ENCODE measurements at places on chromosomes 1 and 21.

DNA sequence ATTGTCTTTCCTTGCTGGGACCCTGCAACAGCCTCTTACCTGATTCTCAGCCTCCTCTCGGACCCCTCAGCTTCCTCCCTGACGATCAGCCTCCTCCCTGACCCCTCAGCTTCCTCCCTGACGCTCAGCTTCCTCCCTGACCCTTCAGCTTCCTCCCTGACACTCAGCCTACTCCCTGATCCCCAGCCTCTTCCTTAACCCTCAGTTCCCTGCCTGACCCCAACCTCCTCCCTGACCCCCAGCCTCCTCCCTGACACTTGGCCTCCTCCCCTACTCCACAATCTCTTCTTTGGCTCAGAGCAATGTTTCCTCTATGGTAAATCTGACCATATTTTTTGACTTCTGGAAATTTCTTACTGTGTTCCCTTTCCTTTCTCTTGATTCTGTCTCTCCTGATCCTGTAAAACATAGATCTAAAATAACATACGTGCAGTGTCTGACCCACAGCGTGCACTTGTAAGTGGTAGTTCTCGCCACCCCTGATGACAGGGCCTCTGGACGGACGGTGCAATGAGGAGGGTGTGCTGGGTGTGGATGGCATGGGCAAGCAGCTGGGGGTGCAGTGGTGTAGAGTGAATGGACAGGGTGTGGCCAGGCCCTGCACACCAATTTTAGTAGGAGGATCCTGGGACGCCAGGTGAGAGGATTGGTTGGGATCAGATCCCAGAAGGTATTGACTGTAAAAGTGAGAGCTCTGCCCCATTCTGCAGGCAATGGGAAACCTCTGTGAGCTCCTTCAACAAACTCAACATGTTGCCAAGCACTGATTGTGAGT lies 264.1 kb downstream of the FOXD2 start:
- DNase-seq: no peak

DNA sequence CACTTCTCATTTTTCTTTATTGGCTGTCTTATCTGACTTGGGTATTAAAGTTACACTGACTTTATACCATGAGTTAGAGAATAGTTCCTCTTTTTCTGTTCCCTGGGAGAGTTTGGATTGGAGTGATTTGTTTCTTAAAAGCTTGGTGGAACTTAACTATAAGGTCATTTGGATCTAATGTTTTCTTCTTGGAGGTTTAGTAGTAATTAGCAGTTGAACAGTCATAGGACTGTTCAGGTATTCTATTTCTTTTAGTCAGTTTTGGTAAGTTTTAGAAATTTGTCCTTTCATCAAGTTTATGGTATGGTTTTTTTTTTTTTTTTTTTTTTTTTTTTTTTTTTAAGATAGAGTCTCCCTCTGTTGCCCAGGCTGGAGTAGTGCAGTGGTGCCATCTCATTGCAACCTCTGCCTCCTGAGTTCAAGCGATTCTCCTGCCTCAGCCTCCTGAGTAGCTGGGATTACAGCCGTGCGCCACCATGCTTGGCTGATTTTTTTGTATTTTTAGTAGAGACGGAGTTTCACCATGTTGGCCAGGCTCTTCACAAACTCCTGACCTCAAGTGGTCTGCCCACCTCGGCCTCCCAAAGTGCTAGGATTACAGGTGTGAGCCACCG lies 6.3 kb downstream of the TTC3 start:
- peak; percentile 64 for DNase-seq

DNA sequence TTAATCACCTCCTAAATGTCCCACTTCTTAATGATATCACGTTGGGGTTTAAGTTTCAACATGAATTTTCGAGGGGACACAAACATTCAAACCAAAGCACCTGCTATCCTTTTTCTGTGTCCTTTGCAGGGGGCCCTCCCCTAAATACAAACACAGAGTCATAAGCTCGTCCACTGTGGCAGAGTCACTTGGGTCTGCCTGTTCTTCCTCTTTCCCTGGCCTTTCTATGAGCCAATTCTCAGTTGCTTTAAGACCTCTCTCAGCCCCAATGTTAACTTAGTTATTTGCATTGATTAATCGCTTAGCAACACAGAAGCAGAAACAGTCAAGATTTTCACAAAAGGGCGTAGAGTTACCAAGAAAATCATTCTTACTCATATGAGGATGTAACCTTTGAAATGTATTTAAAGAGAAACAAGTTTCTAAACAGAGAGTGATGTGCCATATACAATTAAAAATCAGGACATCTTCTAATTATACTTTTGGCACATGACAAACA lies 14.9 kb downstream of the APCS start:
- no peak for DNase-seq

GRCh38 chr1:119697598-119697997 lies 14.1 kb upstream of the PHGDH start:
- no peak for DNase-seq

- no peak for DNase-seq
These were observed 42.0 kb upstream of the PCP4 start for GRCh38 chr21:39825250-39825649.

DNA sequence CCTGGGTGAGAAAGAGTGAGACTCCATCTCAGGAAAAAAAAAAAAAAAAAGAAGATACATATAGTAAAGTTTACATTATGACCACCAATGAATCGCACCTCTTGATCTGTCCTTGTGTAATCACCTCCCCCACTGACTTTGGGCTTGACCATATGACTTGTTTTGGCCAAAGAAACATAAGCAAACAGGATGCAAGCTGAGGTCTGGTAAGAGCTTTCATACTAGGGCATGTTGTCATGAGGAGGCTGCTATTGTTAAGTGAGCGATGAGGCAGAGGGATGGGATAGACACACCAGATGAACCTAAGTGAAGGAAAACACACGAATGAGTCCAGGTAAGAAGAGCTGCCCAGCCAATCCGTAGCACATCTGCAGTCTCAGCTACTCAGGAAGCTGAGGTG lies 10.7 kb downstream of the ENAH start:
- DNase-seq: no peak

DNA sequence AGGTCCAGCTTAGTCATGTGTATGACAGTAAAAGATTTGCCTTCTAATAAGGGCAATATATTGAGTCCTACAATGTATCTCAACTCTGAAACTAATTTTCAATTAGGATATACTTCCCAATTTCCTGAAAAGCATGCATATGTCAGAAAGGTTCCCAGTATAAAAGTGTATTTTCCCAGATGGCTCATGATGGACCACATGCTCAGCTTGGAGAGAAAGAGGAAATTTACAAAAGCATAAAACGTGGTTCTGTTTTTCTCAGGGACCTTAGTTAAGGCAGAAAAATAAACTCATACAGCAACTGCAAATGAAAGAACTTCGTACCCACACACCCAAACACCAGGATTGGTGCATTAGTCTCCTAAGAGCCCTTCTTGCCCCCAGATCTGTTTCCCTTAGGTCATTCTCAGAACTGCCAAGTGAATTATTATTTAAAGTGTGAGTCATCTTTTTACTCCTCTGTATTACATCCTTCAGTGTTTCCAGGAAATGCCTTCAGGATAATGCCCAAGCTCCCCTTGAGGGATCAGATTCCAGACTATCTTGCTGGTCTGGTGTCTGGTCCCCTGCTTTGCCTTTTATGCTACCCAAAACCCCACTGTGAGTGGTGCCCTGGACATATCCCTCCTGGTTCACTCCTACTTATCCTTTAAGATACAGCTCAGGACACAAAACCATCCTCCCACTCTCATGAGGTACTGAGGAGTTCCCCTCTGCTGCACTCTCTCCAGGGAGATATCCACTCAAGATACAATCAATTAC lies 57.4 kb downstream of the SSX2IP start:
- peak; percentile 9 for DNase-seq

DNA sequence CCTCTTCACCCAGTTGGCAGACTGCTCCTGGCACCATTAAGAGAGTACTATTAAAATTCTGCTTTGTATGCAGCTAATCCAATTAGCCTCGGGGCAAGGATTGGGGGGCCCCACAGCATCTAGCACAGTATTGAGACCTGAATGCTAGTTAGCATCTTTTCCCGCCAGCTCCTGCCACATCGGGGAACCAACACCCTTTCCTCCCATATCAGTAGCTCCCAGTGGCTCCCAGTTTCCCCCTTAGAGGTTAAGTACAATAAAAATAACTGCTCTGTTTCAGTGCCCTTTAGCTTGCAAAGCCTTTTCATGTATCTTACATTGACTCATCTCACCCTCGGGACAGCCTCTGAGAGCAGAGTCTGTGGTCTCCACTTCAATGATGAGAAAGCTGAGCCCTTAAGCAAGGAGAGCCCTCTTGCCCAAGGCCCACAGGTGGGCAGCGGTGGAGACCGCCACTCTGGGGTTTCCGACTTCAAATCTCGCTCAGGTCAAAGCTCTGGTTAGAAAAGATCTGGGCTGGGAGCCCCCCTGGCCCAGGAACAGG lies 4.2 kb upstream of the PMVK start:
- DNase-seq: no peak

DNA sequence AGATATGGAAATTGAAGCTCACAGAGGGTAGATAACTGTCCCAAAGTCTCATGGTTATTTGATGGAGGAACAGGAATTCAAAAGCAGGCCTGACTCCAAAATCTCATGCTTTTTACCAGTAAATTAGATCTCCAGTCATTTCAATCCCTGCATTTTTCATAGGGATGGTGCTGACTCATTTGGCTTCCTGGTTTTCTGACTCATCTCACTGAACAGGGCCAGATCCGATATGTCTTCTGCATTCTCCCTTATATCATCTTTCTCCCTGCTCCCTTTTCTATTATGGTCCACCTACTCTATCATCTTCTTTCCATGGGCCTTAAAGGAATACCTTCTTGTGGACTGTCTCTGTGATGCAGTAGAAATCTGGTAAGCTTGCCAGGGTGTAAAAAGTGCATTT lies 187.2 kb downstream of the FGGY start:
- DNase-seq: peak; percentile 45

GRCh38 chr1:159953536-159954515 lies at the start of gene SLAMF9:
Gene SLAMF9 (minus strand): TSS chr1:159954237. CDS start chr1:159954137, 100 bp downstream.
- DNase-seq: peak; percentile 86

- DNase-seq: no peak
These were observed 30.9 kb upstream of the UBE2U start for GRCh38 chr1:64172458-64172983.

DNA sequence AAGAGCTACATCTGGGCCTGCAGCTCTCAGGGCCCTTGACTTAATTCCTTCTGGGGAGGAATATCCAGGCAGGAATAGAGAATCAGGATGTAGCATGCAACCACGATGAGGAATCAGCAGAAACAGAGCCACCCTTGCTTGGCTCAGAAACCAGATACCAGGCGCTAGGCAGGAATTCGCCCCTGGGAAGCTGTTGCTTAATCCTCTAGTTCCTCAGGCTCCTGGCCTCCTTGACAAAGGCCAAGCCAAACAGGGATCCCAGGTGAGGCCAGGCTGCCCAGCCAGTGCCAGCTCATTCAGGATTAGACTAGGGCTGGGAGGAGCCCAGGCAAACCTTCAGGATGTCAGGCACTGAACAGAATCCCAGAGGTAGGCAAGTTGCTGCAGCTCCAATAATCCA lies 48.2 kb upstream of the IRF2BP2 start:
- DNase-seq: no peak
